ENCODE measurements at places on chromosomes 5 and 9.

DNA sequence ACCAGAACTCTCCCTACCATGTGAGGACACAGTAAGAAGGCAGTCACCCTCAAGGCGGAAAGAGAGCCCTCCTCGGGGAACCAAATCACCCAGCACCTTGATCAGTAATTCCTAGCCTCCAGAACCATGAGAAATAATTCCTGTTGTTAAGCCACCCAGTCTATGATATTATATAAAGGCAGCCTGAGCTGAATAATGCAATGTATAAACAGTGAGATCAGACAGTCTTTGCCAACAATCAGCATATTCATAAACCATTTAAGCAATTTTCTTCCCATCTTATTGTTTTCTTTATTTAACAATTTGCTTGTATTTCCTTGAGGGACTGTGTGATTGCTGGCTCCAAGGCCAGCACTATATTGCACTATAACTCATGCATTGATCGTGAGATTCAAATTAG is 144.4 kb upstream of the DAPK1 start:
- no peak for DNase-seq

DNA sequence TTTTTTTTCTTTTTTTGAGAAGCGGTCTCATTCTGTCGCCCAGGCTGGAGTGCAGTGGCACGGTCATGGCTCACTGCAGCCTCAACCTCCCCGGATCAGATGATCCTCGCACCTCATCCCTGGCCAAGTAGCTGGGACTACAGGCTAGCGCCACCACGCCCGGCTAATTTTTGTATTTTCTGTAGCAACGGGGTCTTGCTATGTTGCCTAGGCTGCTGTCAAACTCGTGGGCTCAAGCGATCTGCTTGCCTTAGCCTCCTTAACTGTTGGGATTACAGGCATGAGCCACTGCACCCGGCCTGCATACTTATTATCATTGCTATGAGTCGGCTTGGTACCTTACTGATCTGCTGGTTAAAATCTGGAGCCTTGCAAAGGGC is 790 bp upstream of the IARS1 start:
- no peak for DNase-seq

DNA sequence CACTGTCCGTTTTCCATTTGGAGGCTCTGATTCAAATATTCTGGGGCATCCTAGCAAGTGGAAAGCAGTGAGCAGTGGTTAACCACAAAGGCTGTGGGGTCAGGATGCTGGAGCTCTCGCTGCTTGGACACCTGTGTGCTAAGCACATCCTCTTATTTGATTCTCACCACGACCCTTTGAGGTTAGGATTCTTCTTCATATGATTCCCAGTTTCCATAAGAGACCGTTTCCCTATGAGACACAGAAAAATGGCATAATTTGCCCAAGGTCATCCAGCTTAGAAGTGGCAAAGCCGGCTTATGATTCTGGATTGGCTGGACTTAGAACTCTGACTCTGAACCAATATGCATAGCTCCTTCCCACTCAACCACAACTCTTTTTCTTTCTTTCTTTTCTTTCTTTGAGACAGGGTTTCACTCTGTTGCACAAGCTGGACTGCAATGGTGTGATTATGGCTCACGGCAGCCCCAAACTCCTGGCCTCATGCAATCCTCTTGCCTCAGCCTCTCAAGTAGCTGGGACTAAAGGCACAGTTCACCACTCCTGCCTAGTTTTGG is 207.7 kb downstream of the TTLL11 start:
- DNase-seq, result no peak

- DNase-seq, result no peak
Observed at GRCh38 chr9:75358846-75359245, 270.5 kb downstream of the OSTF1 start.

DNA sequence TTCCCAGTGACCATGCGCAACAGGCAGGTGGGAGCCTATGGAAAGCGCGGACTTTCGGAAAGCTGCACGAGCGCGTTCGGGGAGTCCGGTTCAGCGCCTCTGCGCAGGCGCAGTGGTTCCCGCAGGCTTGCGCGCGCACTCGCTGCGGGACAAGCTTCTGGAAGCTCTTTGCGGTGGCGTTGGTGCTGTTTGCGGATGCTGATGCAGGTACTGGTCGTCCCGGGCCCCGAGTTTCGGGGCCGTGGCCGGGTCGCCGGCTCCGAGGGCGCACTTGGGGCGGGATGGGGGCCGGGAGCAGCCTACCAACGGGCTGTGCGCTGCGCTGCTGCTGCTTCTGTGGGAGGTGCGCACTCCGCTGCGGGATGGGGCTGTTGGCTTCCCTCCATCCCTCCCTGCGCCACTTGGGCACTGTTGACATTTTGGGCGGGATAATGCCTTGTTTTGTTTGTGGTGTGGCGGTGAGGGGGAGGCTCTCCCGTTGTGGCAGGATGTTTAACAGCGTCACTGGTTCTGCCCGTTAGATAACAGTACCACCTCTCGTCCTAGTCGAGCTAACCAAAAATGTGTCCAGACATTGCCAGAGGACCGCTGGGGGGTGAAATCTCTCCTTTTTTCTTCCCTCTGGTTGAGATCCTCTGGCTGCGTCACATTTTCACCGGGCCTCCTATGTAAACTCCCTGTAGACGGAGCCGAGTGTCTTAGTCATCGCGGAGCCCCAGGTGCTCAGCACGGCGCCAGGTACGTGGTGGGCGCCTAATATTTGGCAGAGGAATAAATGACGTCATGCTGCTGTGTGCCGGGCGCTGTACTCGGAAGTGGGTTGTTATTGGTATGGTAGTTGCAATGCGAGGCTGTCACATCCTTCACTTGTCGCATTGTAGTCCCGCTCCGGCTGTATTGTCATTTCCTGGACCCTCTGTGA is at the start of gene ZNF483:
TSS of gene ZNF483 (plus strand) at position 124 of the 922 bp plus-strand sequence. CDS start 2,217 bp downstream, outside the sequence.
- peak; percentile 86 for DNase-seq

- no peak for DNase-seq
Observed at GRCh38 chr9:37623267-37623666, 27.5 kb upstream of the FRMPD1 start.

GRCh38 chr5:173454736-173455598 is 126.8 kb upstream of the STC2 start:
- DNase-seq, result no peak

DNA sequence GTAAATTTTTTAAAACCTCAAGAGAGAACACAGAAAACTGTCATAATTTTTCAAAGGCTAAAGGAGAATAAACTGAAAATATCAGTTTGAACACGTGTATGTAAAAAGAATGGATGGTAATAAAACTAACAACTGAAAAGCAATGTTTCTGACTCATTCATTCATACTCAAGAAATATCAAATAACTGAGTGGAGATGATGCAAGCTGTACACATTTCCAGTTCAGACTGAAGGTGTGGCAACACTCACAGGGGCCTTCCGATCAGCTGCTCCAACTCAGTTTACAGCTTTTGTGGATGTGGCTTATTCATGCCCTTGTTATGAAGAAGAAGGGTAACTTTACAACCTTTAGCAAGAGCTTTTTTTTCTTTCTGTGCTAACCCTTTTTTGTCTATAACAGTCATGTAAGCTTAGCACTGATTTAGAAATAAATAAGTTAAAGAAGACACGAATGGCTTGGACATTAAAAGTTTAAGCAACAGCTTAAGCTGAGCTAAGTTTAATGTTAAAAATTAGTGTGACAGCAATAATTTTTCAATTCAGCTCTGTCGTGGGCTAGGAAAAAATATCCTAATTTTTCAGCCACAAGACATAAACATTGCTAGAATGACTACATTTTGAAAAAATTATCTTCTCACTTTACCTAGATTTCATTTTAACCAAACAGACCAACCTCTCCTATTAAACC is 453.5 kb downstream of the RAB3C start:
- no peak for DNase-seq

Measured in cerebellum (tissue), 4 donors.